Heart right ventricle (tissue), 16 donors: ENCODE measurements at places on chromosomes 7 and 10. TPM values are rescaled to one million over a fixed set of nuclear protein-coding genes. Genes with fewer than 3 reads are reported as not detected.

DNA sequence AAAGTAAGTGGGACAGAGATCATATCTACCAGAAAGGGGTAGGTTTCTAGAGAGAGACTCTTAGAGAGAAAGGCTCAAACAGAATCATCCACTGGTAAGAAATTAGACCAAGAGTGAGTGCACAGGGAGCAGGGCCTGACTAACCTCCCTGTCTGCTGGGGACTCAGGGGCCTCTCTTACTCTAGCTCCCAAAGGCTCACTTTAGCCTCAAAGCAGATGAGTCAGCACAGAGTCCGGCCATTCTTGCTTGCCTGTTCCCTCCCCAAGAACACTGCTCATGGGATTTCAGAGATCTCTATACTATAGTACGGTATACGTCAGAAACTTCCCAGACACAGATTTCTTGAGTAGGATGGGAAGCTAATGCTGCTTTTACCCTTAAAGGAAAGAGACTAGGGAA, 32.7 kb downstream of the RBM28 start:
- no peak for DNase-seq

DNA sequence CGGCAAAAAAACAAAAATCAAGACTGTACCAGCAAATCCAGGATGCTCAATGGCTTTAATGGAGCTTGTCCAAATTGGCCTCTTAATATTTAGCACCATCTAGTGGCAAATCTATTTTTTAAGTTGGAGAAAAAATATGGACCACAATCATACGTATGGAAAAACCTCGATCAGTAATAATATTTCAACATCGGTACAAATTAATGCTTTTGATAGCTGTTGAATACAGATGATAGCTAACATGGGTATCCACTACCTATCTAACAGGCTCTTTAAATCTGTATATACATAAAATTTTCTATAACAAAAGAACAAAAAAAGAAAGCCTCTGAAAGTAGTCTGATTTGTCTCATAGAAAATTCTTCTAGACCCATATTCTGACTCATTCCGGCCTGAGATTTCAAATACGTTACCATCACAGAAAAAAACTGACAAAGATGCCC, 29.2 kb downstream of the COA1 start:
- no peak for DNase-seq

- no peak for DNase-seq
These were observed 1.2 kb upstream of the ZEB1 start for GRCh38 chr10:31317652-31318381.

GRCh38 chr7:112202816-112203215, 3.4 kb downstream of the DOCK4 start:
- DNase-seq = no peak

- DNase-seq = no peak
These were observed 80.7 kb upstream of the PDCD4 start for GRCh38 chr10:110790913-110791506.

DNA sequence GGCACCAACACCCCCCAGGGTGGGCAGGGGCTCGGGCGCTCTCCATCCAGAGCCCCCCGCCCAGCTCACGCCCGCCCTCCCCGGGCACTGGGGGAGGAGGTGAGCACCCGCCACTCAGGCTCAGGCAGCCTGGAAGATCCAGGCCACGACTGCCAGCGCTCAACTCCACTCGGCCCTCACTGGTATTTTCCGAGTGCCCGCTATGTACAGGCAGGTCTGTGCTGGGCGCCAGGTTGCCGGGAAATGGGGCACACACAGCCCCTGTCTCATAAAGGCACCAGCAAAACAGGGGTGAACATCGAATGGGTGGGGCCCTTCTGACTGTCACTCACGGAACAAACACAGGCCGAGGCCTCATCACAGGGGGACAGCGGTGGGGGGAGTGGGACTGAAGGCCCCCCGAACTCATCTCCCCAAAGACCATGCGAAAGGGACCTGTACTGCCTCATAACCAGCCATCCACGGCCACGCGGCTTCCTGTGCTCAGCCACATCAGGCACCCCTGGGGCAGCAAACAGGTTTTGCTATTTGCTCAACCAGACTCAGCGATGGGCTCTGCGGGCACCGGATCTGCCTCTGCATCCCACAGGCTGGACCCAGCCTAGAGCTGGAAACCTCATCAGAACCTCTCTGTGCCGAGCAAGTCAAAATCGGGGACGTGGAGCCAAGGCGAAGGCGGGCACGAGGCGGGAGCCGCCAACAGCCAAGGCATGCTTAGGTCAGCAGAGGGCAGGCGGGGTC, 98.7 kb upstream of the DNAAF5 start:
- DNase-seq = no peak

The CDH23 gene
- total RNA-seq = 5.4 TPM

The WDR11 gene
- total RNA-seq = 12.0 TPM

The GHRHR gene
- not detected for total RNA-seq

The OGDHL gene
- total RNA-seq = 1.00 TPM

The ECHDC3 gene
- 65.9 TPM for total RNA-seq

The SLC26A3 gene
- total RNA-seq = not detected
